ENCODE measurements at places on chromosomes 1 and 21. TPM values are rescaled to one million over a fixed set of nuclear protein-coding genes. Genes with fewer than 3 reads are reported as not detected.

DNA sequence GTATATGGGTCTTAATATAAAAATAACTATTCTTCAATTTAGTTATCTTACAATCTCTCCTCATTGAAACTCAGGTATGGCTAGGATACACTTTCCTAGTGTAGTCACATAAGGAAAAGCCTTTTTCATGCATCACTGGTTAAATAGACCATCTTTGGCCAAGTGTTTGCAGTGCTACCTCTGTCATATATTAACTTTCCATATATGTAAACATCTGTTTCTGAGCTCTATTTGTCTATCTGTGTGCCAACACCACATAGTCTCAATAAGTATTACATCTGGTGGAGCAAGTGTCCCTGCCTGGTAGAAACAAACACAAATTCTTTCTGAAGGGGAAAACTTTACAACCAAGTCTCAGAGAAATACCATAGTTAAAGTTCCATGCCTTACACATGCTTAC lies 134.6 kb downstream of the TSEN15 start:
- H3K36me3 ChIP-seq: no peaks in the 10 kb centered on the region
- H3K4me1 ChIP-seq: no peaks in the 10 kb centered on the region
- DNase-seq: no peak

- no peaks in the 10 kb centered on the region for H3K36me3 ChIP-seq
- H3K4me1 ChIP-seq: no peaks in the 10 kb centered on the region
These were observed 226.5 kb downstream of the SMYD3 start for GRCh38 chr1:246280551-246280950.

- H3K36me3 ChIP-seq: no peaks in the 10 kb centered on the region
- H3K4me3 ChIP-seq: no peak overlapping the region
- DNase-seq: no peak
- no peak overlapping the region for H3K27ac ChIP-seq
- no peaks in the 10 kb centered on the region for H3K27me3 ChIP-seq
- H3K4me1 ChIP-seq: no peaks in the 10 kb centered on the region
These were observed 480.0 kb downstream of the PTPRU start for GRCh38 chr1:29716306-29716705.

GRCh38 chr1:19306941-19307340 lies 5.0 kb downstream of the AKR7A2 start:
- H3K27ac ChIP-seq: no peak overlapping the region
- H3K36me3 ChIP-seq: peaks cover 5% of the 10 kb centered on the region
- H3K27me3 ChIP-seq: no peaks in the 10 kb centered on the region
- DNase-seq: no peak

GRCh38 chr1:24899581-24900485 lies 30.2 kb downstream of the RUNX3 start:
- no peaks in the 10 kb centered on the region for H3K4me1 ChIP-seq
- no peak overlapping the region for H3K4me3 ChIP-seq
- H3K27ac ChIP-seq: no peak overlapping the region

DNA sequence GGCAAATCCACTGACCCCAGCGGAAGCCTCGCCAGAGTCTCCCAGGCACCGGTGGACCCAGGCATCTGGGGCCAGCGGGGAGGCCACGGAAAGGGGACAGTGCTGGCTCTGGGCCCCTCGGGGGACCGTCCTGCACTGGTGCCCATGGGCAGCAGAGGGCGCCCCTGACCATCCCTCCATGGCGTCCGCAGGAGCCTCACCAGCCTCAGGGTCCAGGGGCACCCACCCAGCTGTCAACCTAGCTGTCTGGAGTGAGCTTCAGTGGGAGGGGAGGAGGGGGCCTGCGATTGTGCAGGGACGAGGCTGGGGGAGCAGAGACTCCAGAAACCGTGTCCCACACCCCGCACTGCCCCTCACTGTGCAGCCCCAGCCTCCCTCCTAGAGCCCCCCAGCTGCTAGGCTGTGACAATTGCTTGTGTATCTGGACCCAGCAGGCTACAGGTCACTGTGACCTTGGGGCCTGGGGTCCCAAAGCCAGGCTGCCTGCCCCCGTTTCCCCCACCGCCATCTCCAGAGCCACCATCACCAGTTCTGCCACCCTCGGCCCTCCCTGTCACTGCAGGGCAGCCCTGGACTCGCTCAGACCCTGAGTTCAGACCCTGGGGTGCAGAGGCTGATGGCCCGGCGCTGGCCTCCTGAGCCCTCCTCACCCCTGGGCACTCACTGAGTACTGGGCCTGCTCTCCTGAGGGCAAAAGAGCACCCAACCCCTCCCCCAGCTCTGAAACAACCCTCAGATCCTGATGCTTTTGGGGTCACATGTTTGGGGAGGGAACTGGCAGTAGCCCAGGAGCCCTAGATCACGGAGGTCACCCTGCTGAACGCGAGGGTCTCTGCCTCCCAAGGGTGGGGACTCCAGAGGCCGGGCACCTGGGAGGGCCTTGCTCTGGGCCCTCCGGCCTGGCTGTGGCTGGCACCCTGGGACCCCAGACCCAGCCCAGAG lies 10.6 kb upstream of the COL6A1 start:
- peak; percentile 83 for DNase-seq
- H3K4me3 ChIP-seq: no peak overlapping the region
- no peaks in the 10 kb centered on the region for H3K36me3 ChIP-seq
- peak overlapping the region; percentile 19 for H3K27ac ChIP-seq
- no peaks in the 10 kb centered on the region for H3K4me1 ChIP-seq
- H3K27me3 ChIP-seq: no peaks in the 10 kb centered on the region

DNA sequence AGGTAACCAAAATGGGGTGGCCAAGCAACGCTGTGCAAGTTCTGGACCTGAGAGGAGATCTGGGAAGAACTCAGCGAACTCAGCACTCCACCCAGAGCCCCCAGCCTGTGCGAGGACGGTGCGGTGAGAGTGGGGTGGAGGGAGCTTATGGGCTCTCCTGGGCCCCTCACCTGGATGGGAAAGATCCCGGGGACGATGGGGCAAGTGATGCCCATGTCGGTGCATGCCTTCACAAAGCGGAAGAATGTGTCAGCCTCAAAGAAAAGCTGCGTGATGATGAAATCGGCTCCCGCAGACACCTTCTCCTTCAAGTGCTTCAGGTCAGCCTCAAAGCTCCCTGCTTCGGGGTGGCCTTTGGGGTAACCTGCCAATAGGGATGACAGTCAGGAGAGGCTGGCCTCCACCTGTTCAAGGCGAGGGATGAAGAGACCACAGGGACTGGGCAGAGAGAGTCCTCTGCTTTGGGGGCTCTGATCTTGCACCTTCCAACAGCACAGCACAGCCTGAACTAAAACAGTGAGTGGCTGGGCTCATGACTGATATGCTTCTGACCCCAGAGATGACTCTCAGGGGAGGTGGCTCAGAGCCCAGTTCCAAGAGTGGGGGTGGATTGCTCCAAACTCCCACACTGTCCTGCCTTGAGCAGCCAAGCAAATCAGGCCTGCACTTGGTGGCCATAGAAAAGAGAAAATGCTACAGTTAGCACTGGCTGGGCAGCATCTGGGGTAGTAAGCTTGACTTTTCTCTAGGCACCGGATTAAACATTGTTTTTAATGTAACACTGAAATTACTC lies 9.5 kb downstream of the MTHFR start:
- peaks cover 7% of the 10 kb centered on the region for H3K36me3 ChIP-seq
- peaks cover 5% of the 10 kb centered on the region for H3K4me1 ChIP-seq
- peak overlapping the region; percentile 24 for H3K27ac ChIP-seq

DNA sequence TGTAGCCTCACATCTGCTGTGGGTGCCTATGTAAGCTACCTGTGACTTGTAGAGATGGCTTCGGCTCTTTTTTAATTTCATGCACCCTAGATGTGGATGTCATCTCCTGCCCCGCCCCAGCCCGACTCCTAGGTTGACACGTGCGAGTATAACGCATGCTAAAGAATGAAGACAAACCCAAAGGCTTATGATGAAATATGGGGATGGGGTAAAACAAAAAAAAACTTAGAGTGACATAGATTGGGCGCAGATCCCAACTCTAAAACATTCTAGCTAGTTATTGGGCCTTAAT lies 613 bp upstream of the ERO1B start:
- H3K27ac ChIP-seq: no peak overlapping the region
- no peaks in the 10 kb centered on the region for H3K27me3 ChIP-seq
- H3K36me3 ChIP-seq: no peaks in the 10 kb centered on the region
- DNase-seq: no peak

GRCh38 chr21:45448810-45449657 lies 44.1 kb downstream of the COL18A1 start:
- no peaks in the 10 kb centered on the region for H3K36me3 ChIP-seq
- DNase-seq: peak; percentile 73
- no peak overlapping the region for H3K27ac ChIP-seq
- H3K4me1 ChIP-seq: no peaks in the 10 kb centered on the region

- H3K36me3 ChIP-seq: peaks cover 3% of the 10 kb centered on the region
- H3K27me3 ChIP-seq: no peaks in the 10 kb centered on the region
- H3K4me1 ChIP-seq: peaks cover 5% of the 10 kb centered on the region
These were observed 18.9 kb downstream of the SGIP1 start for GRCh38 chr1:66552829-66553228.

SELENOF gene
- total RNA-seq: 169 TPM

SPATA6 gene
- total RNA-seq: 33.2 TPM

All from aorta (tissue), 5 donors.